ENCODE measurements at places on chromosomes 13 and 19. TPM values are rescaled to one million over a fixed set of nuclear protein-coding genes. Genes with fewer than 3 reads are reported as not detected.

Gene CD37
- total RNA-seq = 3.5 TPM

GRCh38 chr13:44104197-44104490 is 224.4 kb downstream of the LACC1 start:
- no peak for ATAC-seq

DNA sequence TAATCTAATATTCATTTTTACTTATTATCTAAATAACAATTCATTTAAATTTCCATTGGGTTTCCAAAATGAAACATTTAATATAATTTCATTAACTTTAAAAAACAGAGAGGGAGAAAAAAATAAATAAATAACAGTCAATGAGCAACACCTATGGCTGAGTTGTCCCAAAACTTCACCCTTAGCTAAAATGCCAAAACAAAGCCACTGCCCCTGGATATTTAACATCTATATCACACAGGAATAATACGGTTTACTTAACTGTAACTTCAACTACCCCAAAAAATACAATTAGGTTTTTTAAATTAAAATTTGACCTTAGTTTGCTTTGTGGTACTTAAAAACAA is 541 bp downstream of the ELF1 start:
- ATAC-seq = no peak

Gene DUS3L
- 24.2 TPM for total RNA-seq

Gene PTBP1
- total RNA-seq = 279 TPM

- ATAC-seq = no peak
These were observed 429.4 kb downstream of the DCT start for GRCh38 chr13:94050039-94050438.

DNA sequence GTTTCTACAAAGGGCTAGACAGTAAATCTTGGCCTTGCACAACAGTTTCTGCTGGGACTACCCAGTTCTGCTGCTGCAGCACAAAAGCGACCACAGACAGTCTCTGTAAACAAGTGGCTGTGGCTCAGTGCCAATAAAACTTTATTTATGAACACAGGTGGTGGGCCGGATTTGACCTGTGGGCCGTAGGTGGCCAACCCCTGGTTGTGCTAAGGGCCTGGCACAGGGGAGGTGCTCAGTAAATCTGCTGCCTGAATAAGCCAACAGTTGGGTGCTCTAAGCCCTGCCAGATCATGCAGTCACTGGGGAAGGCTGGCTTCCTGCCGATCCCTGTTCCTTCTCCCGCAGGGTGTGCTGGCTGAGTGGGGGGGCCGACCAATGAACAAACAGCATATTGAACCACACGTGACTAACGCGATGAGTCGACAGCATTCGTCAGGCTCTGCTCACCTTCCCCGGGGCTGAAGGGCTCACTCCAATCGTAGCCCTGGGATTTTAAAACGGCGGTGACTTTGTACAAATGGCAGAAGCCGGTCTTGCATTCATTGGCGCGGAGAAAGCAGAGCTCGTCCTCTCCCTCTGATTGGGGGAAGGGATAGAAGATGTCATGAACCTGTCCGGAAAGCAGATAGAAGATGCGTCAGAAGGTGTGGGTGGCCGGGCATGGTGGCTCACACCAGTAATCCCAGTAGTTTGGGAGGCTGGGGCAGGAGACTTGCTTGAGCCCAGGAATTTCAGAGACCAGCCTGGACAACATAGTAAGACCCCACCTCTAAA is 24.3 kb upstream of the MYDGF start:
- peak; percentile 92 for ATAC-seq

- no peak for ATAC-seq
These were observed 24.3 kb downstream of the ZNF611 start for GRCh38 chr19:52710538-52710937.

GRCh38 chr19:3528539-3529211 is 10.3 kb upstream of the TEKTIP1 start:
- no peak for ATAC-seq

Data from esophagus mucosa (tissue), 1 donor.